RPMI7951 (cell line): ENCODE measurements at places on chromosomes 4 and X. TPM values are rescaled to one million over a fixed set of nuclear protein-coding genes. Genes with fewer than 3 reads are reported as not detected.

TRAPPC11 gene
- 32.1 and 34.6 TPM in 2 replicates for total RNA-seq

PDLIM3 gene
- 13.6 and 21.7 TPM in 2 replicates for total RNA-seq

SH2D1A gene
- not detected in 2 replicates for total RNA-seq

KLHL2 gene
- total RNA-seq, result 13.0 and 14.2 TPM in 2 replicates

PGAM4 gene
- total RNA-seq, result not detected in 2 replicates

CD99 gene
- 444 and 519 TPM in 2 replicates for total RNA-seq

FAM184B gene
- total RNA-seq, result under 0.01 TPM in 2 replicates

PSAPL1 gene
- under 0.01 TPM in 1 of 2 replicates, not detected in the other for total RNA-seq

SPATA4 gene
- not detected in 2 replicates for total RNA-seq

NLGN4X gene
- total RNA-seq, result under 0.01 TPM in 1 of 2 replicates, not detected in the other

ARHGAP36 gene
- not detected in 2 replicates for total RNA-seq

STOX2 gene
- total RNA-seq, result 0.10 TPM in 1 of 2 replicates, not detected in the other

RAB9A gene
- 30.9 and 33.4 TPM in 2 replicates for total RNA-seq

PRPS2 gene
- 53.8 and 54.0 TPM in 2 replicates for total RNA-seq

USP17L13 gene
- total RNA-seq, result not detected in 2 replicates

CT45A1 gene
- total RNA-seq, result 0.10 TPM in 1 of 2 replicates, not detected in the other

CXorf51B gene
- total RNA-seq, result not detected in 2 replicates

NR3C2 gene
- 0.10 TPM in 1 of 2 replicates, not detected in the other for total RNA-seq

EDNRA gene
- 0.36 and 0.39 TPM in 2 replicates for total RNA-seq

ADGRL3 gene
- total RNA-seq, result not detected in 2 replicates

MAGEA11 gene
- 23.4 and 23.6 TPM in 2 replicates for total RNA-seq

RHOXF2 gene
- 0.29 TPM in 1 of 2 replicates, not detected in the other for total RNA-seq

DIPK2B gene
- total RNA-seq, result not detected in 2 replicates

CCDC110 gene
- 1.2 and 3.3 TPM in 2 replicates for total RNA-seq

F8A2 gene
- not detected in 2 replicates for total RNA-seq

HPGDS gene
- not detected in 2 replicates for total RNA-seq
